Stimulated activated CD4-positive, alpha-beta T cell treated with anti-CD3 and anti-CD28 coated beads, Interleukin-4, amount 100 ng/mL, for 1 hour (primary cell): ENCODE measurements at places on chromosomes 12 and 14.
A peak's percentile ranks its signal among the peaks of the same experiment; 100 is the strongest.

DNA sequence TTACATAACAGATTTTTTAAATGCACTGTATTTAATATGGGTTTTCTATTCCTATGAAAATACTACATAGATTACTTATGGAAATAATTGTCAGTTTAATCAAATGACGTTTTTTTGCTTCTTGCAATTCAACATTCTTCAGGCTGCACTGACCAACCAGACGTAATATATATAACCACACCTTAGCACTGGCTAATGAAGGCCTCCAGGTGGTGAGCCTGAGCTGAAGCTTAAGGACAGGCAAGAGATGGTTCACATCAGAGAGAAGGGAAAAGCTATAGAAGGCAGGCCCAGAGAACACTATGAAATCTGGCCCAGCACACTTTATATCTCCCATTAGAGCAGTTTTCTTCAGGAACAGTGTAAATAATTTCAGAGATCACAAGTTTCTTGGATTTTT lies 2.8 kb upstream of the MDGA2 start:
- no peak for DNase-seq

GRCh38 chr12:50351120-50352043 lies 45.0 kb downstream of the FAM186A start:
- no peak for DNase-seq

DNA sequence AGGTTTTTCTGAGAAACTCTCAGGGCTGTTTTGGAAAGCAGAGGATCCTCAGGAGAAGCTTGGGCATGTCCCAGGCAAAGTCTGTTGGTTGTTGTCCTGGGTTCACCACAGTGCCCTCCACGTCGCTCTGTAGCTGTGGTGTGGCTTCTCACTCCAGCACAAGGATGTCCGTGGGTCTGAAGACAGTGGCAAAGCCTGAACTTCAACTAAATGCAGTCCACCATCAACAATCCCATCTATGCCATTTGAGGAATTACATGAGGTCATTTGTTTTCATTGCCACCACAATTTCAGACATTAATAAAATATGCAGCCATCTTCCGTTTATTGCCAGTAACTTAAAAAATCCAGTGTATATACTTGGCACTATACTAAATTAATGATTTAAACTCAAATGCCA lies 272.1 kb downstream of the LRIG3 start:
- no peak for DNase-seq

DNA sequence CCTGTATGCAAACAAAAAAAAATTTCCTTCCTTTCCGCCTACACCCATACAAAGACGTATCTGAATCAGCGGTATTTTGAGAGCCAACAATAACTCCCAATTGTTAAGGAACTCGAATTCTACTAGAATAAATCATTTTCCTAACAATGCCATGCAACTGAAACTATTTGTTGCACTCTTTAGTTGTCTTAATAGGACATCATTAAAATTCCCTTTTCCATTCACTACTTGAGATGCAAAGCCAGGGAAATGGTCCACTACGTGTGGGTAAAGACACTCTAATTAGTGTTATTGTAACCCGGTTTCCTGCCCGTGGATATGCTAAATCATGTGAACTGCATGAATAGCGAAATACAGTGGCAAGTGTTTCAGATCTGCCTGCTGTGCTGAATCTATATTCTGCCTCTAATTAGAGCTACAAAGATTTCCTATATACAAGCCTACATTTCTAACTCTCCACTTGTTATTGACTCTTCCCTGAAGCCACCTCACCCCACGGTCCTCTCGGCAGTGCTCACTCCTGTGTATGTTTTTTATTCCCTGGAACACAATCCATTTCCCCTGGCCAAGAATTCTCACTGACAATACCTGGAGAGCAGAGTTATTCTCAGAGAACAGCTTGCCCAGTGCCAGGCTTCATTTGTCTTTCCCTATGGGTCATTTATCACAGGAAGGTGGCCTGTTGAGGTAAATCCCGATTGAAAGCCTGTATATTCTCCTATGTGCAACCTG lies 168.3 kb downstream of the PAWR start:
- no peak for DNase-seq

- DNase-seq = peak; percentile 37
Measured at GRCh38 chr12:13000925-13001774, 1.1 kb upstream of the HEBP1 start.

DNA sequence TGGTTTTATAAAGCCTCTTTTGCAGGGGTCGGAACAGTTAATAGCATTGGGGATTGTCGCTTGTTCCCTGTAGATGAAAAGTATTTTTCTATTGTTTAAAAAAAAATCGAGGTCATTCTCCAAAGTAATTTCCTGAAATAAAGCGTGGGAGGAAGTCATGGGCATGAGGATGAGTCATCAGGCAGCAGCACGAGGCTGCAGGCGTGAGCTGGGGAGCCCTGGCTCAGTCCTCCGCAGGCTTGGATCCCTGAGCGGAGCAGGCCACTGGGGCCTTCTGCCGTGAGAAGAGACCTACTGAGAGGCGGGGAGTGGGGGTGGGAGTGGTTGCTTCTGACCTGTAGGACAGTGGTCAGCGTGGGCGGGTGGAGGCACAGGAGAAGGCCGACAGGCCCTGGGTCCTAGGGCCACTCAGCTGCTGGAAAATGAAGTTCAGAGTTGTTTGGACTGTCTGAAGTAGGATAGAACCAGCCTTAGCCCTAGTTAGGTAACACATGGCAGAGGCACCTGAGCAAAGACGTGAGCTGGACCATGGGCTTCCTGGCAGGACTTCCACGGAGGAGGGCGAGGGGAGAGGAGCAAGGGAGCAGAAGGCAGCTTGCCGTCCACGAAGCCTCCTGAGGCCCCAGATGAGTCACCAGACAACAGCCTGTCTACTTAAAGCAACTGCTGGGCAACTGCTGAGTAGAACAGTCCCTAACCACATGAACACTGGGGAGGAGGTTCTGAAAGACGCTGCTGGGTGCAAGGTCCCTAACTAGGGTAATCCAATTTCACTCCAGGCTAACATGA lies 21.1 kb upstream of the LGALS3 start:
- DNase-seq = peak; percentile 18

DNA sequence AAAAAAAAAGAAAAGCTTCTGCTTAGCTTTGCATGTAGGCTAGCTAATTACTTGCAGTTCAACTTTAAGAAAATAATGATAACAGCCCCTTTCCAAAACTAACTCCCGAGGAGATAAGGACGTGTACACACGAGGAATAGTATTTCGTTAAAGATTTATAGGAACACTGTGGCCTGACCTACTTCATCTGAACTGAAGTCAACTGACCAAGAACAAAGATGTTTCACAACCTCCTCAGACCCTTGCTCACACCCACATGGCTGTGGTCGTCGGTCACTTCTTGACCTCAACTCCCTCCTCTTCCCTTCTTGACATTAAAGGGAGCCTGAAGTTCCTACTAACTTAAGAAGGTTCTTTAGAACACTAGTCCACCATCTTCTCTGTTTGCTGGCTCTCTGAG lies 25.3 kb upstream of the FAM181A start:
- no peak for DNase-seq

- no peak for DNase-seq
Measured at GRCh38 chr12:45547822-45548221, 181.7 kb upstream of the ARID2 start.

DNA sequence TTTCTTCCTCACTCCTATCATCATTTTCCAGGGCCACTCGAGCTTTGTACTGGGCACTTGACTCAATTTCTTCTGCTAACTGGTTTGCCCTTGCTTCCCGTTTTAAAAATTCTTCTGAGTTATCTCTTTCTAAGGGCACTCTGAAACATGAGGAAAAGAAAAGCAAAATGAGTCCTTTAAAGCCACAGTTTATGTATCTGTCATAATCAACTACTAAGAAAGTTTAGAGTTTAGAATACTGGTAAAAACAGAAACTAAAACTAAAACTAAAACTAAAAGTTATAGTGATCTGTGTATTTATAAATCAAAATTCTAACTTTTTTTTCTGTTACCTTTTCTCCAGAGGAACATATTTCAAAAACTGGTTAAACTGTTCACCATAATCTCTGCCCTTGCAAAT lies 79.2 kb downstream of the ATXN2 start:
- no peak for DNase-seq

GRCh38 chr12:90404071-90404470 lies 550.9 kb downstream of the CCER1 start:
- DNase-seq = no peak

DNA sequence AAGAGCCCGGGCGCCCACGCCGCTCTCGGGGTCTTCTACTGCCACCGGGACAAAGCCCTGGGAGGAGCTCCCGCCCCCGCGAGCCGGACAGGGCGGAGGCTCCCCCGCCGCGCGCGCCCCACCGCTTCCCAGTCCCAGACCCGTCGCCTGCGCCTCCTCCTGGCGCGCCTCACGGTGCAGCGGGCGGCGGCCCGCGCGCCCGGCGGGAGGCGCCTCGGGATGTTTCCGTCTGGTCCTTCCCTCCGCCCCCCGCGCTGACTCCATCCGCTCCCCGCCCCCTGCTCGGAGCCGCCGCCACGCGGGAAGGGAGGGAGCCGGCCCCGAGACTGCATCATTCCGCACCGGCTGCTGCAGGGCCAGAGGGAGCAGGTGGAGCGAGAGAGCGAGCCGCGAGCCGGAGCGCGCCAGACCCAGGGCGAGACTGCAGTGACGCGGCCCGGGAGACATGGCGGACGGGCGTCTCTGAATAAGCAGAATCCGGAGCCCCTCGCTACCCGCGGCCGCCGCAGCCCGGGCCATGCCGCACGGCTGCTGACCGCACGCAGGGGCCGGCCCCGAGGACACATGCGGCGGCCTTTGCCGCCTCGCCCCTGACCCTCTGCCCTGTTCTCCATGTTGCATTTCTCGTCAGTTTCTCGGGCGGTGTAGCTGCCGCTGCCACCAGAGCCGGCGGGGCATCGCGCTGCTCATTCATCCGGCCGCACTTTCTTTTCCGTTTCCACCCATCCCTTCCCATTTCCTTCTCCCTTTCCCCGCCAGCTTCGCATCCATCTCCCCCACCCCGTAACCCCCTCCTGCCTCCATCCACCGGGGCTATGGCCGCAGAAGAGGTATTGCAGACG lies at the start of gene BICD1:
BICD1 (plus strand) TSS at position 331 of the 842 bp plus-strand sequence; CDS start at position 816, 485 bp downstream.
- DNase-seq = peak; percentile 79

DNA sequence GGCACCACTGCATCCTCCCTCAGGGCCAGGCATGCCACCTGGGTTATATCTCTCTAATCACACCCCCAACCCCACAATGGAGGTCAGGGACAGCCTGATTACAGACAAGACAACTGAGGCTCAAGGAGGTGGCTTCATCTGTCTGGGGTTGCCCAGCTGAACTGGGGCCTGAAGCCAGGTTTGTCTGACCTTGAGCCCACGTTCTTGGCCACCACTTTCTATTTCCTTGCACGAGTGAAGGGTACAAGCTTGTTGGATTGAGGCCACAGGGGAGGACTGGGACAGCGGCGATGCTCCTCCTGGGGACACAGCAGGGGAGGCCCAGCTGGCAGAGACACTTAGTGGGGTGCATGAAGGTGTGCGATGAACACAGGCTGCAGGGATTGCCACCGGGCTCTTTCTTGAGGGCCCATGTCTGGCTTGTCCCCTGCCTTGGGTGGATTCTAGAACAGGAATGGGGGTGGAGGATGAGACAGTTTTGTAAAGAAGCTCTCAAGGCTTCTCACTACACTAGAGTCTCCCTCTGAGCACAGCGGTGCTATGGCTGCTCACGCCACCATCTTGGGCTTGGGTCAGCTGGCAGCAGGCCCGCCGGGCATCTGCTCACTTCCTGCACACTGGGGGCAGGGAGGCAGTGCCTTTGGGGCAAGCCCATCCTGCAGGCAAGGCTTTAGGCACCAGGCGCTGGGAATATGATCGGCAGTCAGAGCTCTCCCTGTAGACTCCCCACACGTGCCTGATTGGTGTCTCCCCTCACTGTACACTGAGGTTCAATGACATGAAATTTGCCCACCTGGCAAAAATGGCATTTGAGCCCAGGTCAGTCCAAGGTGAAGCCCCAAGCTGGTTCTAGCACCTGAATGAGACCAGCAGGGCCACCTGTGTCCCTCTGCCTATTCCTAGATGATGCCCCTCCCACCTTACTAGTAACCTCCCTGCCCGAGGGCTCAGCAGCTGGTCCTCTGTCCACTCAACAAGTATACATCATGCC lies 16.0 kb downstream of the RITA1 start:
- no peak for DNase-seq

DNA sequence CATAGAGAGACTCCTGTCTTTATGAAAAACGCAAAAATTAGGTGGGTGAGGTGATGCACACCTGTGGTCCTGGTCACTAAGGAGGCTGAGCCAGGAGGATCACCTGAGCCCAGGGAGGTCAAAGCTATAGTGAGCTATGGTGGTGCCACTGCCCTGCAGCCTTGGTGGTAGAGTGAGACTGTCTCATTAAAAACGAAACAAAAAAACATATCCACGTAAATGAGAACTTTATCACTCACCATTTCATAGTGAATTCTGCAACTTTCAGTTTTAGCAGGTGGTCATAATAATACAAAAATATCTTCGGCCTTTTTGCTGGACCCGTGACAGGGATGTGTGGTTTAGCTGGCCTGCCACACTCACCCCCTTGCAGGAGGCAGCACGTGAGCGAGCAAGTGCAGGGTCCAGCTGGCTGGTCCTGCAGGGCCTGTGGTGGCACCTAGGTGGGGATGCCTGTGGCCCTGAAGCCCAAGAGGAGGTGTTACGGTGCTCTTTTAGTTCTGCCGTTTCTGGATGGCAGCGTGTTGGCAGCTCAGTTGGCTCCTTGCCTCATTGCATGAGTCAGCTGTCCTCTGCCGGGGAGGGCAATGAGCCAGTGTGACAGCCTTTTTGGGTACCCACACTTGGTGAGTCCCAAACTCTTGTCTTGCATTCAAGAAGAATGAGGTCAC lies 1330.7 kb upstream of the TMEM132C start:
- peak; percentile 1 for DNase-seq

GRCh38 chr14:91142214-91142668 lies 28.4 kb downstream of the DGLUCY start:
- no peak for DNase-seq

DNA sequence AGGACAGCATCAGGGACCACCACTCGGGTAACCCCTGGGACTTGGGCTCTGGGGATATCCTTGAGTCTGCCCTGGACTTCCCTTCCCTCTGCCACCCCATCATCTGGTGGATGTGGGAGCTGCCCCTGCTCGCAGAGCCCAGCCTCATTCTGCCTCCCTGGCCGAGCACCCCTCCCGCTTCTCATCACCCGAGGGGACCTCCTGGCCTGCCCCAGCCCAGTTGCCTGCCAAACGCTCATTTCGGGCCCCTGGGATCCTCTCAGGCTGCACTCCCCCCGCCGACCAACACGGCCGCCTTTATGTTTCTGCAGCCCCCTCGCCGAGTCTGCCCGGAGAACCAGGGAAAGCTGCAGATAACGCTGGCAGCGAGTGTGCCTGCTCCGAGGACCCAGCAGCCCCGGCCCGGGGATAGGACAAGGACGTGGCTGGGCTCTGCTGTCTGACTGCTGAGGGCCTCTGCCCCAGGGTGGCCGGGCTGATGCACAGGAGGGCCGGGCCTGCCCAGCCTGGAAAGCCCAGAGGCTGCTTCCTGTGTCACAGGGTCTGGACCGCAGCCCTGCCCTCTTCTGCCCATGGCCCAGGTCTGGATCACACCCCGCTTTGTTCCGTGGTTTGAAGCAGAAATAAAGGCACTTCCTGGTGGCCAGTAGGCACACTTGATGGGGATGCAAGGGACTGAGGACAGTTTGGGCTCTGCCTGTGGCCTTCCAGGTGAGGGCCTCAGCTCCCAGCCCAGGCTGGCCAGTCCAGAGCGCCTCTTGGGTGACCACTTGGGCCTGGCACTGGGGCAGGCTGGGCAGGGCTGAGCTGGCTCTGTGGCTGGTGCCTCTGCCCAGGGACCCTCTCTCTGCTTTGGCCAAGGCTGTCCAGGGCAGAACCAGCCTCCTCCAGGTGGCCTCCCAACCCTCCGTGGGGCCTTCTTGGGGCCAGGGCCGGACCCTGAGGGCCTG lies 4.9 kb upstream of the EXOC3L4 start:
- no peak for DNase-seq

GRCh38 chr12:66620688-66621087 lies 58.2 kb downstream of the GRIP1 start:
- DNase-seq = no peak
